ENCODE measurements at places on chromosomes 6 and 20.
A peak's percentile ranks its signal among the peaks of the same experiment; 100 is the strongest.

DNA sequence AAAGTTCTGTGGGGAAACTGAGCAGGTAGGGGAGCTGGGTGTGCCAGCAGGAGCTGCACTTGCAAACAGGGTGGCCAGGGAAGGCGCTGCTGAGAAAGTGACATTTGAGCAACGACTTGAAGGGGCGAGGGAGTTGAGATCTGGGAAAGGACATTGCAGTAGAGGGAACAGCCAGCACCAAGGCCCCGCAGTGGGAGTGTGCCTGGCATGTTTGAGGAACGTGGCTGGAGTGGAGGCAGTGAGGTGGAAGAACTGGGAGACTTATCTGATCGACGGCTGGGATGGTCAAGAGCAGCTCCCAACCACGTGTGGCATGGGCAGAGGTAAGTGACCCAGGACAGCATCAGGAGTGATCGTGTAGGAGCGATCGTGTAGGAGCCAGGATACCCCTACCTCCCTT lies 77.3 kb downstream of the TOX2 start:
- DNase-seq, result no peak

DNA sequence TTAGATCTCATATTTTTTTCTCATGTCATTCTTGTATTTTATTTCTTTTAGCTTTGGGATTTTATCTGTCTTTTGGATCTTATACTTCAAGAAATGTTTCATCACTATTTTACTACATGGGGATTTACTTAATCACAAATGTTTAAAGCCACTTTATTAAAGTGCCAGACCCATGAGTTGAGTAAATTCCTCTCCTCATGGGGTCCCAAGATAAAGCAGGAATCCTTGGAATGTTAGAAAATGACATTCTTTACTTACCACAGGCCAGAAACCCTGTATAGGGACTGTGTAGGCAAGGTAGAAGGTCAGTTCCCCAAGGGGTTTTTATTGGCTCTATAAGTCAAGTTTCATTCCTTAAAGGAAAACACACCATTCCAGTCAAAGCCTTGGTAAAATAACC lies 28.4 kb upstream of the OR2J2 start:
- DNase-seq, result no peak

DNA sequence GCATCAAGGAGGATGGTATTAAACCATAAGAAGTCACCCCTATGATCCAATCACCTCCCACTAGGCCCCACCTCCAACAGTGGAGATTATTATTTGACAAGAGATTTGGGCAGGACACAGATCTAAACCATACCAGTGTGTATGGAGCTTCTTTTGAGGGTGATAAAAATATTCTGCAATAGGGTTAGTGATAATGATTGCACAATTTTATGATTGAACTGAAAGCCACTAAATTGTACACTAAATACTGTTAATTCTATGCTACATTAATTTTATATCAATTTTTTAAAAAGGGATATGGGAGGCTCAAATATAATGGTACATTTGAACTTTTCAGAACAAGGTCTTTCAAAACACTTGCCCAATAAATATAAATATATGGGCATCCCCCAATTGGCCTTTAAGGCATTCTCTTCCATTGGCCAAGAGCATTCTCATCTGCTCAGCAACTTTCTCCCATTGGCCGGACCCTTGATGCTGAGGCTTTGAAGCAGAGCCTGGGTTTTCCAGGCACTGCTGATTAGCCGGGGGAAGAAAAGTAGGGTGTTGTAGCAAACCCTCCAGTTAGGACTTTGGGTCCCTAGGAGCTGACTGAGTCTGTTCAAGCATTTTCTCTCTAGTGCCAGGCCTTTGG lies 209.9 kb downstream of the LRFN2 start:
- no peak for DNase-seq

- DNase-seq, result peak; percentile 40
Observed at GRCh38 chr6:126657561-126658175, 317.8 kb downstream of the CENPW start.

DNA sequence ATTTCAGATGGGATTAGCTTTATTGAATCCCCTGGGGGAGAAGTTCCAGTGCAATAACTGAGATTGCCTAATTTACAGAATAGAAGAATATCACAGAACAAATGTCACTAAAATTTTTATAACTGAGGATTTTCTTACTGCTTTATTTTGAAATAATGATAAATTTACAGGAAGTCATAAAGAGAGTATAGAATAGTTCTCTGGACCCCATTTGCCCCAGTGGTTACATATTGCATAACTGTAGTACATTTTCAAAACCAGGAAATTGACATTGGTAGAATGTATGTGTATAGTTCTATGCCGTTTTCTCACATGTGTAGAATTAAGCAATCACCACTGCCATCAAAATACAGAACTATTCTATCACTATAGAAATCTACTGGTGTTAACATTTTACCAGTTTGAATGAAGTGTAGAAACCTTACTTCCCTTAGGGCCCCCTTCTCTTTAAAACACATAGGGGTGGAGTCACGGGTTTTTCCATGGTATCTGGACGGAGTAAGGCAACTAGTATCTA lies 18.3 kb downstream of the KIF6 start:
- DNase-seq, result no peak

DNA sequence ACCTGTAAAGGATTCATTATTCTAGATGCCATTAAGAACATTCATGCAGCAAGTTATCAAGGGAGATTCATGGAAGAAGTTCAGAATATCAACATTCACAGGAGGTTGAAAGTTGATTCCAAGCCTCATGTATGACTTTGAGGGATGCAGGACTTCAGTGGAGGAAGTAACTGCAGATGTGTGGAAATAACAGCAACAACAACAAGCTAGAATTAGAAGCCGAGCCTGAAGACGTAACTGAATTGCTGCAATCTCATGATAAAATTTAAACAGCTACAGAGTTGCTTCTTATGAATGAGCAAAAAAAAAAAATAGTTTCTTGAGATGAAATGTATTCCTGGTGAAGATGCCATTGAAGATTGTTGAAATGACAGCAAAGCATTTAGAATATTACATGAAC lies 73.3 kb upstream of the NXT1 start:
- no peak for DNase-seq

- no peak for DNase-seq
Observed at GRCh38 chr6:128259730-128260685, 260.4 kb downstream of the PTPRK start.

DNA sequence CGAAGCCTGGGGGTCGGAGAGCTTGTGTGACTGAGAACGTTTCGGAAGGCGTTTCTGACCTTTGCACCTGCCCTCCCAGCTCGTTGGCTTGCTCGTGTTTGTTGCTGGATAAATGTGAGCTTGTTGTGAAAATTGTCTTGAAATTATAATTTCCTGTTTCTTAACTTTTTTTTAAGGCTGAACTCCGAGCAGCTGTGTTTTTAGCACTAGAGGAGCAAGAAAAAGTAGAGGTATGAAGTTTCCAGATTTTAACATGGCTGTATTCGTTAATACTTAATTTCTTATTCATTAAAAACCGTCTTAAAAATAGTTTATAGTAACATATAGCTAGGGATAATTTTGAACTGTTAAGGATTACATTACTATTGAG lies 672 bp downstream of the CEP43 start:
- DNase-seq, result no peak

DNA sequence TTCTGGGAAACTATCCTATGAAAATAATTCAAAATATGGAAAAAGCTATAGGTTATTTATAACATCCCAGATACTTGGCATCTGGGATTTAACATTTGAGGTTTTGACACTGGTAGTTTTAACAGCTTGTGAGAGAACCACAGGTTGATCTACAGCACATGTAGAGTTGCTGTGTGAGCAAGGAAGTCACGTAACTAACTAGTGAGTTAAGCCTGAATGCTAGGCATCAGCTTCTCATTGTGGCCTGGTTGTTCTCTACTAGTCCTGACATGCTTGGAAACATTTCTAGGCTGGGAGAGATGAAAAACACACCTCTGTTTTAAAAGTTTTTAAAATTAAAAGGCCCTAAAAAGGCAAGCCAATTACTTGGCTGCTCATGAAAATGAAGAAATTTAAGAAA lies 28.2 kb downstream of the ESF1 start:
- no peak for DNase-seq

GRCh38 chr6:36028877-36029324 lies 1.3 kb downstream of the MAPK14 start:
- peak; percentile 68 for DNase-seq

- DNase-seq, result no peak
Observed at GRCh38 chr6:33117811-33118277, 42.1 kb downstream of the HLA-DPB1 start.

DNA sequence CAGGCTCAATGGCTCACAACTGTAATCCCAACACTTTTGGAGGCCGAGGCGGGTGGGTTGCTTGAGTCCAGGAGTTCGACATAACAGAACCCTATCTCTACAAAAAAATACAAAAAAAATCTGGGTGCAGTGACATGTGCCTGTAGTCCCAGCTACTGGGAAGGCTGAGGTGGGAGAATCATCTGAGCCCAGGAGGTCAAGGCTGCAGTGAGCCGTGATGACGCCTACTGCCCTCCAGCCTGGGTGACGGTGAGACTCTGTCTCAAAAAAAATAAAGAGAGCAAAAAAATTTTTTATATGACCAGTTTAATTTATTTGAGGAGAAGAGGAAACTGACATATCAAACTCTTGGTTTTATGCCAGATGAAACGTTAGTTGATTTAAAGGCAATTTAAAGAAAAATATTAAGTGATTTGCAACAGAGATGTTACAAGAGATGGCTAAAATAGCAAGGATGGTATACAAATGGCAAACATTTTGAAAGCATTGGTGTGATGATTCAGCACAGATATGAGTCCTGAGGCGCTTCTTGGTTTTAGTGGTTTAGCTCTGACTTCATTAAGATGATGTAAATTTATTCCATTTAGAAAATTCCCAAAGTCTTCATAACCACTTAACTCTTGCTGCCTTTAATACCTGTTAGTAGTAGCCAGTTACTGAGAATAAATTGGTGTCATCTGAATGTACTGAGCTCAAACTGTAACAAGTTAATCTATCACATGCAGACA lies 17.7 kb downstream of the GTF2H5 start:
- DNase-seq, result peak; percentile 18

- no peak for DNase-seq
Observed at GRCh38 chr6:25014369-25014768, 78.6 kb upstream of the RIPOR2 start.

- DNase-seq, result no peak
Observed at GRCh38 chr20:37801921-37802320, 101.0 kb upstream of the VSTM2L start.

DNA sequence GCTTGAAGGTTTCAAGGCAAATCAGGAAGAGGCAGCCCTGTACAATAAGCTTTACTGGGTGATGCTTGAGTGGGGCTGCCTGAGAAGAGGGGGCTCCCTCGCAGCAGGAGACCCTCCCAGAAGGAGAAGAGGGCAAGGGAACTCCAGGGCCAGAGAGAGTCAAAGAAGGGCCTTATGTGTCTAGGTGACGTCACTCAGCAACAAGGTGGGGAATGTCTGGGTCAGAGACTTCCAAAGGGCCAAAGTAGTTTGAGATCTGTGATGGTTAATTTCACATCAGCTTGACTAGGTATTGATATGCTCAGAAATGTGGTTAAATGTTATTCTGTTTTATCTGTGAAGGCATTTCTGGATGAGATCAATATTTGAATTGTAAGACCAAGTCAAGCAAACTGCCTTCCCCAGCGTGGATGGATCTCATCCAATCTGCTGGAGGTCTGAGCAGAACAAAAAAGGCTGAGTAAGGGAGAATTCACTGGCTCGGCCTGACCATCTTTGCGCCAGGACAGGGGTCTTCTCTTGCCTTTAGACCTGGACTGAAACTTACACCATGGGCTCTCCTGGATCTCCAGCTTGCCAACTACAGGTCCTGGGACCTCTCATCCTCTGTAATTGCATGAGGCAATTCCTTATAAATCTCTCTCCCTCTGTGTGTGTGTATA lies 35.9 kb downstream of the MAS1 start:
- DNase-seq, result no peak

GRCh38 chr6:27188885-27189418 lies 58.5 kb upstream of the PRSS16 start:
- peak; percentile 68 for DNase-seq

DNA sequence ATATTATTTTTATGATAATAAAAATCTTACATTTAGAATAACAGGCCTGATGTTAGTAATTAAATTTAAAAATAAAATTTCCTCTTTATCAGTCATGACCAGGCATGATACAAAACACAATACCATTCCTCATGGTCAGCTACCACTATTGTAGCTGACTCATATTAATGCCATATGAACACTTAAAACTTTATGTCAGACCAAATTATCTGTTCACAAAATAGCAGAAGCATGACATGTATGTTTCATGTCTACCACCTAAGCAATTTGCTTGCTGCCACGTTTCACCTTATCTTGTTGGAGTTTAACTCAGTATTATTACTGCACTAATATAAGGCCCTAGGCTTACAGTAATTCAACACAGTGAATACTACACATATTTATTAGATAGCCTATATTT lies 65.7 kb downstream of the HTR1B start:
- peak; percentile 19 for DNase-seq

DNA sequence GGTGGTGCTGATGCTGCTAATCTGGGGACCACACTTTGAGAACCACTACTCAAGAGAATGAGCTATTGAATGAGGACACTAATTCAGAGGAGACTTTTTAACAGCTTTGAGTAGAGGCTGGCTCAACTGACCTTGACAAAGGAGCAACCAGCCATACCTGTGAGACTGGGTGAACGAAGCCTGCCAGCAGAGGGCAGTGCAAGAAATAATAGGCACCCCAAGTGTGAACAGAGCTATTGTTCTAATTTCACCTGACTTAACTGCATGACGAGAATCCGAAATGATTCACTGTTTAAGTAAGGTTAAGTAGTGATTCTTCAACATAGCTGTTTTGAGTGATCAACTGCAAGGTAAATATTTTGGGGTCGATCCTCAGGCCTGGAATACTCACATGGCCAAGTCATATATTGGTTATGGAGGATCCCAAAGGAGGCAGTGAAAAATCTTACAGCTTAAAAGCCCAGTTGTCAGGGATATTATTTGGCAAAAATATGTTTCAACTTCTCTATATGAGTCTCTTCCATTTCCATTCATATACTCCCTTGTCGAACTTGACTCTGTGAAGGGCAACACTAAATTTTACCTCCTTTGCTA lies 550.5 kb upstream of the MARCKS start:
- peak; percentile 14 for DNase-seq

Data from foreskin fibroblast (primary cell).